ENCODE measurements at places on chromosomes 2 and 18.

DNA sequence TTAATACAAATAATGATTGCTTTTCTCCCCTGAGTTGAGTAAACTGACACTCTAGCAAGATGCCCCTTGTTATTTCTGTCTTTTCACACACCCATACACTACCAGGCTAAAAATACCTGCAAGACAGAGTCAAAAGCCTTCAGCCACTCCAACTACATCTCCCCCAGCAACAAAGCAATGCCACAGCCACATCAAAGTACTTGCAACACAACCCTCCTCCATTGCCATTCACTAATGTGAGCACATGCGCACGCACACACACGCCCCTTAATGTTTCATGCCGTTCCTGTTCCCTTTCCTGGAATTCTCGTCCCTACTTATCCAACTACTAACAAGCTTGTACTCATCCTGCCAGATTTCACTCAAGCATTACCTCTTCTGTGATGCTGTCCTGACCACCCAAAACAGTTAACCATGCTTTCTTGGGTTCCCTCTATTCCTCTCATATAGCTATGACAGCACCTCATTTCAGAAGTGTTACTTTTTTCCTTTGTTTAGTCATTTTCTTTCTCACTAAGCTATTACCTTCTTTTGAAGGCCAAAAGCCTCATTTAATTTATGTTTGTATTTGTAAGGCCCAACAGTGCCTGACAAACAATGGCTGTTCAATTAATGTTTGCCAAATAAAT is 29.6 kb downstream of the SLC25A12 start:
- DNase-seq = peak; percentile 7

GRCh38 chr2:239201884-239202283 is 198.9 kb downstream of the HDAC4 start:
- no peak for DNase-seq

- no peak for DNase-seq
These were observed 572.3 kb downstream of the PLCL1 start for GRCh38 chr2:198376677-198377076.

GRCh38 chr2:164617466-164617865 is 3.8 kb downstream of the GRB14 start:
- DNase-seq = no peak

DNA sequence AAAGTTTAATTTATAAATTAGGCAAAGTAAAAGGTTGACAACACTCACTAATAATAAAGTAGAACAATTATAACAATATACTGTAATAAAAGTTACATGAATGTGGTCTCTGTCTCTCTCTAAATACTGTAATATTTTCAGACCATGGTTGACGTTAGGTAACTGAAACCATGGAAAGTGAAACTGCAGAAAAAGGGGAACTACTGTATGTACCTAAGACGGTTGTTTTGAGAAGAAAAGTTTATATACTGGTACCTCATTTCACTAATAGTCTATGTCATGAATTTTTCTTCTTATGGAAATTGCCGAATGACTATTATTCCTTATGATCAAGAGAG is 166.7 kb upstream of the ZNF521 start:
- DNase-seq = no peak

DNA sequence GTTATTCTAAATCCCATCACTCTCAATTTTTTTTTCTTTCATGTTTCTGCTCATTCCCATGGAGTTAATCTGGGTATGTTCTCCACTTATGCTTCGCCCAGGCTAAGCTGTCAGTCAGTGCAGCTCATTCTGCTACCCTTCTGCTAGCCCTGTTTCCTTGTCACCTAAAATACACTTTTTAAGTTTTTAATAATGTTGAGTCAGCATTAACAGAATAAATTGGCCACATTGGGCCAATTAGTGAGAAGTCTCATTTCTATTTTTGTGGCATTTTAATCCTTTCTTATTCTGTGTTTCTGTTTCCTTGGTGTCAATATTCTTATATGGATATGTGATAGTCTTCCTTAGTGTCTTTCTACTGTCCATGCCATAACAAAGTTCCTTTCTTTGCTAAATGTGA is 1126.2 kb downstream of the DPP10 start:
- DNase-seq = no peak

DNA sequence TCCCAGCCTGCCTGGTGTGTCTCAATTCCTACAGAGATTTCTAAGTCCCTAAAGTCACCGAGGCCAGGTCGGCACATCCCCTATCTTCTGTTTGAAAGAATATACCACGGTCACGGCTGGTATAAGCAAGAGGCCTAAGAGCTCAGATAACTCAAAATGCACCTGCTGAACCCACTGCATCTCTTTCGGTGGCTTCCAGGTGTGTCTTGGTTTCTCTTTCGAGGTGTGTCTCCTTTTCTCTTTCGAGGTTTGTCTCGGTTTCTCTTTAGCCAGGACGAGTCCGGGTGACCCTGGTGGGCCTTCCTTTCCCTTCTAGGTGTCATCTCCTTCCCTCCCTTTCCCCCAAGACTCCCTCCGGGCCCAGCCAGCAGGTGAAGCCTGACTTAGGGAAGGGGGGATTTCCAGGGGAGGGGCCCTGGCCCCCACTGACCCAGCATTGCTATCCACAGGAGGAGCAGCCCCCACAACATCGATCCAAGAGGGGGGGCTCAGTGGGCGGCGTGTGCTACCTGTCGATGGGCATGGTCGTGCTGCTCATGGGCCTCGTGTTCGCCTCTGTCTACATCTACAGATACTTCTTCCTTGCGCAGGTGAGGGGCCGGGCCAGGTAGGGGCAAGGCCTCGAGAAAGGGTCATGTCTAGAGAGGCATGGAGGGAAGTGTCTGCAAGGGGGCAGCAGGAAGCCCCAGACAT is 8.4 kb downstream of the ITM2C start:
- no peak for DNase-seq

DNA sequence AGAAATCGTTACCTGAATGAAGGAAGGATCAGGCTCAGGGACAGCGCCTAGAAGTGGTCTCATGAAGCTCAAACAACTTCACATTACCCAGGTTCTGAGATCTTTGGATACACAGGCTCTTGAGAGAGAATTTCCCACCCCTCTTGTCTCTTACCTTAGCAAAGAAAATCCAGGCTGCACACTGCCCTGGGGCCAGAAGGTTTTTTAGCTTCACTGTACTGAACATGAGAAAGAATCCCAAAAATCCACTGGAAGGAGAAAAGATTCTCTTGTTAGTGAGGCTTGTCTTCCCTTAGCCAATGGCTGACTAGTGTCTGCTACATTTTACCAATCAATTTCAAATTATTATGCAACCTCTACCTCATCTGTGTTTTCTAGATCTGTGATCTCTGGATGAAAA is 101.0 kb upstream of the RIOK3 start:
- DNase-seq = no peak

DNA sequence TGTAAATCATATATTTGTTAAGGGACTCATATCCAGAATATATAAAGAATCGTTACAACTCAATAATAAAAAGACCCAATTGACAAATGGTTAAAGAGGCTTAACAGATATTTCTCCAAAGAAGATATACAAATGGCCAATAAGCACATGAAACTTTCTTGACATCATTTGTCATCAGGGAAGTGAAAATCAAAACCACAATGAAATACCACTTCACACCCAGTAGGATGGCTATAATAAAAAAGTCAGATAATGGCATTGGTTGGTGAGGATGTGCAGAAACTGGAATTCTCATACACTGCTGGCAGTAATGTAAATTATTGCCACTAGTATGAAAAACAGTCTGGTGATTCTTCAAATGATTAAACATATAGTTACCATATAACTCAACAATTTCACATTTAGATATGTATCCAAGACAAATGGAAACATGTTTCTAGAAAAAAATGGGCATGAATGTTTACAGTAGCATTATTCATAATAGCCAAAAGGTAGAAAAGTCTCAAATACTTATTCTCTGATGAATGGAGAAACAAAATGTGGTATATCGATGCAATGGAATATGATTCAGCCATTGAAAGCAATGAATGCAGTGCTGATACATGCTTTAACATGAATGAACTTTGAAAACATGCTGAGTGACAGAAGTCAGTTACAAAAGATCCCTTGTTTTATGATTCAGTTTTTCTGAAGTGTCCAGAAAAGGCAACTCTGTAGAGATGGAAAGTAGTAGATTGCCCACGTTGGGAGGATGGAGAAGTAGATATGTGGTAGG is 304.6 kb upstream of the ZEB2 start:
- no peak for DNase-seq

GRCh38 chr2:234427081-234428061 is 69.5 kb downstream of the ARL4C start:
- no peak for DNase-seq

GRCh38 chr2:8539743-8540551 is 141.9 kb upstream of the ID2 start:
- DNase-seq = no peak

DNA sequence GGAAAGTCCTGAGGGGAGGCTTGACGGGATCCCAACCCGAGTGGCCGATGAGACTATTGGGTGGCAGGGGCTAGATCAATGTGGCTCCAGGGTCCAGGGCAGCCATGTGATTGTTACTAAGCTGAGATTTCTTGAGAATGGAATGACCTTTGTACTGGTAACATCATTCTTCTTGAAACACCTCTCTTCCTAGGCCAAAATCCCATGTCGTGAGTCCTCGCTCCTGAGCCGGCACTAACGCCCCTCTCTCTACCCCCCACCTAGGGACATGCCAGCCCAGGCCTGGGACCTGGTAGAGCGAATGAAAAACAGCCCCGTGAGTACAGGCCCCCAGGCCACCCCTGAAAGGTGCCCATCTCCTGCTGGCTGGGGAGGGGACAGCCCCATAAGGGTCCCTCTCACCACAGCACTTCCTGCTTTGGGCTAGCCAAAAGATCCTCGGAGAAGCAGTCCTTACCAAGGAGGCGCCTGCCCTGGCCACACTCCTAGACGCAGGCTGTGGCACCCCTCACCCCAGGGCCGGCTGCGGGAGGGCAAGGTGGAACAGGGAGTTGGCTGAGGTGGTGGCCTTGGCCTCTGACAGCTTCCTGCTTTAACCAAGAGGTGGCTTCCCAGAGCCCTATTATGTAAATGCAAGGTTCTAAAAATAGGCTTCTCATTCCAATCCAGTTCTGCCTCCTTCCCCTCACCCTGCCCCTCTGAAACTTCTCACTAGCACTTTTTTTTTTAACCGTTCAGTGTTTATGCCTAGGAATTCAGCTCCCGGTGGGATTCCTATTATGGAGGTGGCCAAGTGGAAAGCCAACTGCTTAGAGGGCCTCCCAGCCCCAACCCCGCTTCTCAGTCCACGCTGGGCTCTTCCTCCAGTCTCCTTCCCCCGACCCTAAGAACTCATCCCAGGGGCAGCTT is 126.6 kb upstream of the PPP1CB start:
- peak; percentile 51 for DNase-seq

DNA sequence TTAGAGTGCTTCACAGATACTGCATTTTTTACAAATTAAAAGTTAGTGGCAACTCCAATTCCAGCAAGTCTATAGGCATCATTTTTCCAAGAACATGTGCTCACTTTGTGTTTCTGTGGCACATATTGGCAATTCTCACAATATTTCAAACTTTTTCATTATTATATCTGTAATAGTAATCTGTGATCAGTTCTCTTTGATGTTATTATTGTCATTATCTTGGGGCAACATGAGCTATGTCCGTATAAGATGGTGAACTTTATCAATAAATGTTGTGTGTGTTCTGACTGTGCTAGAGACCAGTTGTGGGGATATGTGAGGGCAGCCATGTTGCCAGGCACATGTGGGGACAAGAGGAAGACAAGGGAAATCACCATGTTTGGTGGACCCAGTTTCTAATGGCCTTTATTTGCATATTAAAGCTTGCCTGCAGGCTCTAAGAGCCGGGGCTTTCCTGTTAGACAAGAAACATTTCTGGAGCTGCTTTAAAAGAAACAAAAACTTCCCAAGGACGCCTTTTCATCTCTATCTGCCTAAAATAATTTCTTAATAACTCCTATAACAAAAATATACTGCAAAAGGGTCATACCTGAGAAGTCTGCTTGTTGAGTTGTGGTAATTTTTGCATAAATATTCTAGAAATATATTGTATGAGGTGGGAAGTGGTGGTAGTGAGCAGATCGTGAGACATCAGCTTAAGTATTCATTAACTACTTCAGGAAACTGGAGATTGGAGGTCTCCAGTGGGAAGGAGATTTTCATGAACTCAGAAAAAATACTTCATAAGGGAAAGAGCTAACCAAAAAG is 37.2 kb downstream of the KYNU start:
- DNase-seq = no peak

DNA sequence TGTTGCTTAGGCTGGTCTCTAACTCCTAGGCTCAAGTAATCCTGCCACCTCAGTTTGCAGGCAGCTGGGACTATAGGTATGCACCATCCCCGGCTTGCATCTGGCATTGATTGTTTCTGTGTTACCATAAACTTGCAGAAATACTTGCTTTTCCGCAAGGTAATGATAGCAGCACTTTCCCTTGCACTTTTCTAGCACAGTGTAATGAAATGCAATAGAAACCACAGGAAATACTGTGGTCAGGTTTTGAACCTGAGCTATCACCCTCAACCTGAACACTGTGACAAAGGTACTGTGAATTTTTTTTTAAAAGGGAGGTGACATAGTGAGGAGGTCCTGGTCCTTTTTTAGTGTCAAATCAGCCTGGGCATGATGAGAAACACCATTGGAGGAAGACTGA is 38.3 kb downstream of the DHRS9 start:
- no peak for DNase-seq

Measured in activated naive CD4-positive, alpha-beta T cell treated with anti-CD3 and anti-CD28 coated beads, Interleukin-2, amount 50 U/mL, for 72 hours (primary cell).